ENCODE measurements at places on chromosomes 12 and 14. TPM values are rescaled to one million over a fixed set of nuclear protein-coding genes. Genes with fewer than 3 reads are reported as not detected.
A peak's percentile ranks its signal among the peaks of the same experiment; 100 is the strongest.

GRCh38 chr12:66163289-66163688 lies 6.5 kb downstream of the TMBIM4 start:
- peaks cover 39% of the 10 kb centered on the region for H3K4me1 ChIP-seq
- H3K27me3 ChIP-seq: no peaks in the 10 kb centered on the region
- DNase-seq: no peak
- peak overlapping the region; percentile 30 for H3K27ac ChIP-seq
- H3K4me3 ChIP-seq: no peak overlapping the region

DNA sequence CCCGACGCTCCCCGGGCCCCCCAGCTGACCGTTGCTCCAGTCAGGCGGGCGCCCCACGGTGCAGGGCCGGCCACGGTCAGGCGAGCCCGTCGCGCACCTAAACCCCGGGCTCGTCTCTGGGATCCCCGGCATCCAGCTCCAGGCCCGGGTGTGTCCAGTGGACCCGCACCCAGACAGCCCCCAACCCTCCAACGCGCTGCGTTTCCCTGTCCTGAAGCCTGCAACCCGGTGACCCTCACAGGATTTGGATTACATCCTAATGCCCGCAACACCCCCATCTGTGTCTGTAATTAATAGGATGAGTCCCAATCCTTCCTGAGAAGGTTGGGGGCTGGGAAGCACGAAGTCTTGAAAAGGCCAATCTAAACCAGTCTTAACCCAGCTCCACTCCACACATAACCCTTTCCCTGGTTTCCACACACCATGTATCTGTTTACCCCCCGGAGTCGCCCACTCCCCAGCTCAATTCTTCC lies 10.4 kb downstream of the CPNE6 start:
- no peaks in the 10 kb centered on the region for H3K36me3 ChIP-seq
- DNase-seq: no peak
- no peaks in the 10 kb centered on the region for H3K27me3 ChIP-seq
- H3K4me3 ChIP-seq: peak overlapping the region; percentile 72
- H3K4me1 ChIP-seq: peaks cover 16% of the 10 kb centered on the region

DNA sequence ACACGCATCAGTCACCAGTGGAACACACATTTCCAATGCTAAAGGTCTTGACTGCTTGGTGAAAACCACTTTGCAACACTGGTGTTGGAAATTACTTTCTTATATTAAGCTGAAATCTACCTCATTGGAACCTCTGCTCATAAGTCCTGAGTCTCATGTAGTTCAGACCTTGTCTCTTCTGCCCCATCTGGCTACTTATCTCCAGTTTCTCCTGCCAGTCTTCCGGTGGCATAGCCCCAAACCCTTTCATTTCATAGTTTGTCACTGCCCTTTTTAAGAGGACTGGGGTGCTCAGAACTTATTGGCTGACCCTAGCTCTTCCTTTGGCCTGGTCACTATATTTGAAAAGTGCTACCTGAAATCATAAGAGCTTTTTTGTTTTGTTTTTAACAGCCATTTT lies 43.7 kb downstream of the HELB start:
- H3K36me3 ChIP-seq: peaks cover 58% of the 10 kb centered on the region
- no peak overlapping the region for H3K4me3 ChIP-seq
- peak overlapping the region; percentile 36 for H3K27ac ChIP-seq
- DNase-seq: no peak
- H3K27me3 ChIP-seq: no peaks in the 10 kb centered on the region
- H3K4me1 ChIP-seq: peaks cover 8% of the 10 kb centered on the region

DNA sequence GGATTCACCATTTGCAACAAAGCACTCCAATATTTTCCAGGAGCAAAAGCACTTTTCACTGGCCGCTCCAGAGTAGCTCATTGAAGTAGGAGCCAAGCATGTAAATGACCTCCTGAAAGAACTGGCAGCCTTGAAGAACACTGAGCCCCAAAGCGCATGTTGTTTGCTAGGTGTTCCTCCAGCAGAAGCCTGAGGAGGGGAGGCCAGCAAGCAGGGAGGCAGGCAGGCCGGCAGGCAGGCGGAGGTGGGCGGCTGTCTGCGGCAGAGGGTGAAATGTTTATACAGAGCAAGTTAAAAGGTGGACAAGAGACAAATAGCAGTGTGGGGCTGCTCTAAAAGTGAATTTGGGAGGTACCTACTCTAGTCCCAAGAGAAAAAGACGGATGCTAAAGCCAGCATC lies 439.4 kb downstream of the CCDC91 start:
- no peaks in the 10 kb centered on the region for H3K4me1 ChIP-seq
- H3K27me3 ChIP-seq: peaks cover 6% of the 10 kb centered on the region
- H3K4me3 ChIP-seq: no peak overlapping the region
- H3K36me3 ChIP-seq: no peaks in the 10 kb centered on the region

DNA sequence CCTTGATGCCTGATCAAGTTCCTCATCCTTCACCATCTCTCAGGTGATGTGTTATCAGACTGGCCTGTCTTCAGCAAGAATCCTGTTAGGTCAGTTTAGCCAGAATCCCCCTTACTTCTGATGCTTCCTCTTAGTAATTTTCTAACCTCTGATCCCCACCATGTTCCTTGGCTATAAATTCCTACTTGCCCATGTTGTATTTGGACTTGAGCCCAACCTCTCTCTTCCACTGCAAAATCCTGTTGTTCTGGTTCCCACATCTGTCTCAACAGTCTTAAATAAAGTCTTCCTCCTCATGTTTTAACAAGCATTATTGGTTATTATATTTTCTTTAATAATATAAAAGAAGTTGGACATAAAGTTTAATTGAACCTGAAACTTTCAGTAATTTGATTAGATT lies 987.8 kb upstream of the USP15 start:
- DNase-seq: no peak
- H3K4me1 ChIP-seq: no peaks in the 10 kb centered on the region
- peaks cover 4% of the 10 kb centered on the region for H3K27me3 ChIP-seq

DNA sequence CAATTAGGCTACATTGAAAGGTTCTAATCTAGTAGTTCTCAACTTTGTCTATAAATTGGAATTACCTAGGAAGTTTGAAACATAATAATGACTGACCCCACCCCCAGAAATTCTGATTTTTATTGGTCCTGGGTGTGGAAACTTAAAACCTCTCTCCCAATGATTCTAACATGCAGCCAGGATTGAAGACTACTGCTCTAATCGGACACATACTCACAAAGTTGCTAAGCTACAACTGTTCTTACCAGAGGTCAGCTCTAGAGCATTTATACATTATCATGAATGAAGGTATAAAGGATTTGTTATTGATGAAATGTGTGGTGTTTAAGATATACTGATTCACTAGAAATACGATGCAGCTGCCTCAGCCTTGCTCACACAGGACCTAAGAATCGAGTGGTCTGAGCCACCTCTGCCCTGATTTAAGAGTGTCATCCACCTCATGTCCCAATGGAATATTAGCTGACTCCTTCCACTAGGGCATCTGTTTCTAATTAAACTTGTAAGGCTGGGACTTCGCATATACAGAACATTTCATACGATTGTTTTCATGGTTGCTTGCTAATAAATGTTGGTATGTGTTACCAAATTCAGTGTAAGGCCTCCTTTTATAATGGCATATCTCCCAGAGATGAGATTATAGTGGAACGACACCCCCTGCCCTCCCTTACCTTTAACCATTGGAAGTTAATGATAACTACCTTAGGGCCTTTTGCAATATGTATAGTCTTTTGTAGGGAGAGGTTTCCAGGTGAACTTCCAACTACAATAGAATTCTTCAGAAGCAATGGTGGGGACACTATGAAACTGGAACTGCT lies 410.8 kb upstream of the PDE3A start:
- H3K27me3 ChIP-seq: no peaks in the 10 kb centered on the region
- no peak overlapping the region for H3K27ac ChIP-seq
- no peak overlapping the region for H3K4me3 ChIP-seq
- no peaks in the 10 kb centered on the region for H3K4me1 ChIP-seq

Gene CBLN3
- 5.5 TPM for total RNA-seq

- peaks cover 41% of the 10 kb centered on the region for H3K36me3 ChIP-seq
- H3K27ac ChIP-seq: peak overlapping the region; percentile 90
- H3K4me1 ChIP-seq: peaks cover 41% of the 10 kb centered on the region
- DNase-seq: no peak
- H3K27me3 ChIP-seq: no peaks in the 10 kb centered on the region
- H3K4me3 ChIP-seq: peak overlapping the region; percentile 91
These were observed 575 bp downstream of the L2HGDH start for GRCh38 chr14:50311337-50311971.

Gene KRT85
- total RNA-seq: not detected

GRCh38 chr14:20116748-20117147 lies 6.2 kb downstream of the OR4K17 start:
- no peak overlapping the region for H3K27ac ChIP-seq
- DNase-seq: no peak
- H3K27me3 ChIP-seq: peaks cover 17% of the 10 kb centered on the region
- no peak overlapping the region for H3K4me3 ChIP-seq

- no peak overlapping the region for H3K4me3 ChIP-seq
- no peak overlapping the region for H3K27ac ChIP-seq
- no peak for DNase-seq
- H3K27me3 ChIP-seq: no peaks in the 10 kb centered on the region
These were observed 20.7 kb downstream of the CPNE8 start for GRCh38 chr12:38884666-38885065.

All from activated naive CD8-positive, alpha-beta T cell treated with anti-CD3 and anti-CD28 coated beads for 36 hours (primary cell).